Vagina (tissue), 2 donors: ENCODE measurements at places on chromosomes 6 and 20. TPM values are rescaled to one million over a fixed set of nuclear protein-coding genes. Genes with fewer than 3 reads are reported as not detected.

Gene GGTLC1
- not detected for total RNA-seq

Gene TPD52L1
- 85.0 TPM for total RNA-seq

Gene FLRT3
- 4.7 TPM for total RNA-seq

Gene OR2B6
- not detected for total RNA-seq

Gene PSORS1C2
- not detected for total RNA-seq

Gene CALHM6
- not detected for total RNA-seq

Gene HIVEP1
- 36.1 TPM for total RNA-seq

Gene CTCFL
- total RNA-seq: not detected

Gene HLA-DQA1
- 7.4 TPM for total RNA-seq

Gene ARFGEF3
- total RNA-seq: 2.2 TPM

Gene PTCRA
- total RNA-seq: not detected

Gene LGSN
- not detected for total RNA-seq

Gene TRAPPC3L
- total RNA-seq: not detected

Gene ADAM33
- total RNA-seq: 119 TPM

Gene PGBD1
- total RNA-seq: 5.2 TPM

Gene ZBTB46
- 7.4 TPM for total RNA-seq

Gene SLC24A3
- 12.3 TPM for total RNA-seq

Gene SLC35D3
- total RNA-seq: not detected

Gene EYA4
- 18.7 TPM for total RNA-seq

Gene MYB
- 2.5 TPM for total RNA-seq

Gene TCP11
- total RNA-seq: not detected

Gene MEP1A
- not detected for total RNA-seq

Gene PDE10A
- 15.0 TPM for total RNA-seq
